ENCODE measurements at places on chromosomes 11 and 22. TPM values are rescaled to one million over a fixed set of nuclear protein-coding genes. Genes with fewer than 3 reads are reported as not detected.
A peak's percentile ranks its signal among the peaks of the same experiment; 100 is the strongest.

DNA sequence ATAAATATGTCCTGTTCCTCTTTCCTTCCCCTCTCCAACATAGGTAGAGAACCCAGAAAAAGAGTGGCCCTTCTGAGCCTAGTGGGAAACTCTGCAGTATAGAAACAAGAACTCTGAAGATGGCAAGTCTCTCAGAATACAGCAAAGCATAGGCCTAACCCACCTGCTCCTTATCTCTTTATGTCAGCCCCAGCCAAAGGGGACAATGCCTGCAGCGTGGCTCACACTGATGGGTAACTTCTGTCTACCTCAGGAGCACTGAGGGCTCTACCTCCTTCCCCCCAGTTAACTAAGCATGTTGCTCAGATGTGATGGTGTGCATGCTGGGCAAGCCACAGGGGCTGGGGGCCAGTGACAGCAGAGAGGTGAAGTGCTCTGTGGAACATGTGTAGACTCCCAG is 4.9 kb upstream of the NRIP3 start:
- no peak overlapping the region for H3K27ac ChIP-seq
- peaks cover 10% of the 10 kb centered on the region for H3K27me3 ChIP-seq
- H3K4me1 ChIP-seq: peaks cover 2% of the 10 kb centered on the region
- no peak for DNase-seq
- no peaks in the 10 kb centered on the region for H3K36me3 ChIP-seq

GRCh38 chr11:128415539-128415938 is 171.8 kb downstream of the ETS1 start:
- DNase-seq: no peak
- H3K4me1 ChIP-seq: peaks cover 34% of the 10 kb centered on the region
- no peak overlapping the region for H3K4me3 ChIP-seq
- no peak overlapping the region for H3K27ac ChIP-seq

GRCh38 chr11:120714438-120714837 is 202.9 kb downstream of the GRIK4 start:
- no peaks in the 10 kb centered on the region for H3K36me3 ChIP-seq
- no peak overlapping the region for H3K4me3 ChIP-seq
- H3K4me1 ChIP-seq: peaks cover 20% of the 10 kb centered on the region
- H3K27me3 ChIP-seq: peaks cover 10% of the 10 kb centered on the region
- H3K27ac ChIP-seq: no peak overlapping the region

DNA sequence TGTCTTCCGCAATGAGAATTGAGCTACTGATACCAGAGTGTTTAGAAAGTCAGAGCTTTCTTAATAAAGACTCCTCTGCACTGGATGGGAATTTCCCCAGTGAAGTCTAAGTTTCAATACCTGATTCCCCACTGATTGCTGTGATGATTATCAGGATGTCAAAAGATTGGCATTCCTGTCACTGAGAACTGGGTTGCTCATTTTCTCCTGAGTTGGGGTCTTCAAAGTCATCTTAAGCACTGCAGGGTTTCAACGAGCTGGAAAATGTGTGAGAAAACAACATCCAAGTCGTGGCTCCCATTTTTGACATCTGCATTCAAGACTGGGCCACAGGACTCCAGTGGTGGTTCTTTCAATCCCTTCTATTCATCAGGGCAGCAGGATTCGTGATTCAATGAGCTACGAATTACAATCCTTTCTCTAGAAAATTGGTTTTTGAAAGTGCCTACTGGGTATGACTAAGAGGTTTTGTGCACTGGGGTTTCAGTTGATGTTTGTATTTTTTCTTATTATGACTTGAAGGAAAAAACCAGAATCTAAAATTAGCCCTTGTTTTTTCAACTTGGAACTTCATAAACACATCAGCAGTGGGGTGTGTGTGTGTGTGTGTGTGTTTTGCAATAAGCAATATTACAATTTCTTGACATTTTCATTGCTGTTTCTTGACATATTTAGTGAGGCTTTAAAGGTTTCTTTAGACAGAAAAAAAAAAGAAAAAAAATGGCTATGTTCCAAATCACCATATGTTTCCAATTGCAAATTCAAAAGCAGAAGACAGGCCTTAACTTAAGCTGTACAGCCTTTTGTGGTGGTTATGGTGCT is 233.0 kb downstream of the FAM76B start:
- no peak overlapping the region for H3K4me3 ChIP-seq
- no peaks in the 10 kb centered on the region for H3K4me1 ChIP-seq
- no peaks in the 10 kb centered on the region for H3K36me3 ChIP-seq
- peak overlapping the region; percentile 22 for H3K27ac ChIP-seq
- DNase-seq: no peak
- H3K27me3 ChIP-seq: no peaks in the 10 kb centered on the region

DNA sequence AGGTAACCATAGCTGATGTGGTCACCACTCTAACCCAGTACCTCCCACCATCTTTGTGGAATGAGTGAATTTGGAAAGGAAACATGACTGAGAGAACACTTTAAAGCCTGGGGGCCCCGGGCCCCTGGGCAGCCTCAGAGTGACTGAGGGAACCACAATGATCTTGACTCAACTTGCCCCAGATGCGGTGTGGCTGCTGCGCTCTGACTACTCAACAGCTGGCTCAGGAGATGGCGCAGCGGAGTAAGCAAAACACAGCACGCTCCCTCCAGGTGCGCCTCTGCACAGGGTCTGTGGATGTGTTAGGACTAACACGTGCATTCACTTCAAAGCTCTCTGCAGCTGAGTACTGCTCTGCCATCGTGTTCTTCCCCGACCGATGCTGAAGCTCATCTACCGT is 5.9 kb downstream of the RNF215 start:
- H3K27ac ChIP-seq: no peak overlapping the region
- no peak overlapping the region for H3K4me3 ChIP-seq
- peaks cover under 1% of the 10 kb centered on the region for H3K4me1 ChIP-seq

GRCh38 chr11:48055292-48056132 is 75.2 kb downstream of the PTPRJ start:
- DNase-seq: no peak
- H3K36me3 ChIP-seq: no peaks in the 10 kb centered on the region
- H3K27ac ChIP-seq: peak overlapping the region; percentile 85
- H3K4me1 ChIP-seq: peaks cover 62% of the 10 kb centered on the region
- no peaks in the 10 kb centered on the region for H3K27me3 ChIP-seq

GRCh38 chr11:66186470-66186869 is 82.0 kb upstream of the RAB1B start:
- H3K27ac ChIP-seq: no peak overlapping the region
- H3K4me3 ChIP-seq: no peak overlapping the region
- no peaks in the 10 kb centered on the region for H3K36me3 ChIP-seq
- no peak for DNase-seq
- no peaks in the 10 kb centered on the region for H3K27me3 ChIP-seq

- no peaks in the 10 kb centered on the region for H3K27me3 ChIP-seq
- H3K36me3 ChIP-seq: no peaks in the 10 kb centered on the region
- H3K4me3 ChIP-seq: no peak overlapping the region
- peak; percentile 66 for DNase-seq
- H3K4me1 ChIP-seq: peaks cover 13% of the 10 kb centered on the region
- no peak overlapping the region for H3K27ac ChIP-seq
Observed at GRCh38 chr11:2702771-2703362, 3.1 kb upstream of the KCNQ1OT1 start.

GRCh38 chr11:72081821-72082453 is 1.3 kb downstream of the LRRC51 start:
- H3K27me3 ChIP-seq: no peaks in the 10 kb centered on the region
- no peaks in the 10 kb centered on the region for H3K36me3 ChIP-seq
- H3K4me3 ChIP-seq: no peak overlapping the region
- H3K27ac ChIP-seq: peak overlapping the region; percentile 93
- H3K4me1 ChIP-seq: peaks cover 37% of the 10 kb centered on the region

DNA sequence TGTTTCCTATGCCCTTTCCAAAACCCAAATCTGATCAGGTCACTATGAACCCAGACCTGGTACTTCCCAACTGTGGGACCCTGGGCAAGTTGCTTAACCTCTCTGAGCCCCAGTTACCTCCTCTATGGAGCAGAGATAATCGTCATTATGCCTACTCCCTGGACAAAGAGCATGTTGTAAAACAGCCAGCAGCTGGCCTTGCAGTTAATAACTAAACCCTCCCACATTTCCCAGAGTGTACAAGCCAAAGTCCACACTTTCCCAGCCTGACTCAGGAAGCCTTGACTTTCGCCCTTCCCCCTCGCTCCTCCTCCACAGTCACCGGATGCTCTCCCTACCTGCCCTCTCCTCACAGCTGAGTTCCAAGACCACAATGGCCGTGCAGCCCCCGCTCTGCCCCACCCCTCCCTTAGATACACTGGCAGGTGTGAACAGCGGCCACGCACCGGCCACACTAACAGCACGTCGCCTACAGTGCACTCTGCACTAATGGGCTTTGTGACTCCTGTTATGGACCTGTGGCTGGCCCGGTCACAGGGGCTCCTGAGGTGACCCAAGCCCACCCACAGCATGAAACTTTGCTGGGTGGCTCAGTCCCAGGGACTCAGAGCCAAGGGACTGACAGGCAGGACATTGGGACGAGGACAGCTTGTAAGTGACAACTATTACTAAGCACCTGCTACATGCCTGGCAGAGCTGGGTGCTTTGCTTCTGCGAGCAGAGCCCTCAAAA is 15.6 kb upstream of the MFNG start:
- no peak for DNase-seq
- no peak overlapping the region for H3K4me3 ChIP-seq
- peaks cover 26% of the 10 kb centered on the region for H3K4me1 ChIP-seq
- peak overlapping the region; percentile 5 for H3K27ac ChIP-seq
- no peaks in the 10 kb centered on the region for H3K36me3 ChIP-seq

DNA sequence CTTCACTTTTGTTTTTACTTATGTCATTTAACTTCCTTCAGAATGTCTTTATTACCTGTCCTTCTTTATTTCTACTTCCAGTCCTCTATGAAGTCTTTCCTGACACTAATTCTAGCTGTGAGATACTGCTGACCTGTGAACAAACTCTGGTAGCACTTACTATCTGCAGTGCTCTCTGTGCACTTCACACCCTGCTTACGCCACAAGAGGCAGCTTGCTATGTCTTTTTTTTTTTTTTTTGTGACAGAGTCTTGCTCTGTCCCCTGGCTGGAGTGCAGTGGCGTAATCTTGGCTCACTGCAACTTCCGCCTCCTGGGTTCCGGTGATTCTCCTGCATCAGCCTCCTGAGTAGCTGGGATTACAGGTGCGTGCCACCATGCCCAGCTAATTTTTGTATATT is 10.7 kb downstream of the STIM1 start:
- H3K4me1 ChIP-seq: peaks cover 100% of the 10 kb centered on the region
- no peaks in the 10 kb centered on the region for H3K36me3 ChIP-seq
- peak overlapping the region; percentile 71 for H3K27ac ChIP-seq
- no peak overlapping the region for H3K4me3 ChIP-seq
- no peaks in the 10 kb centered on the region for H3K27me3 ChIP-seq

DNA sequence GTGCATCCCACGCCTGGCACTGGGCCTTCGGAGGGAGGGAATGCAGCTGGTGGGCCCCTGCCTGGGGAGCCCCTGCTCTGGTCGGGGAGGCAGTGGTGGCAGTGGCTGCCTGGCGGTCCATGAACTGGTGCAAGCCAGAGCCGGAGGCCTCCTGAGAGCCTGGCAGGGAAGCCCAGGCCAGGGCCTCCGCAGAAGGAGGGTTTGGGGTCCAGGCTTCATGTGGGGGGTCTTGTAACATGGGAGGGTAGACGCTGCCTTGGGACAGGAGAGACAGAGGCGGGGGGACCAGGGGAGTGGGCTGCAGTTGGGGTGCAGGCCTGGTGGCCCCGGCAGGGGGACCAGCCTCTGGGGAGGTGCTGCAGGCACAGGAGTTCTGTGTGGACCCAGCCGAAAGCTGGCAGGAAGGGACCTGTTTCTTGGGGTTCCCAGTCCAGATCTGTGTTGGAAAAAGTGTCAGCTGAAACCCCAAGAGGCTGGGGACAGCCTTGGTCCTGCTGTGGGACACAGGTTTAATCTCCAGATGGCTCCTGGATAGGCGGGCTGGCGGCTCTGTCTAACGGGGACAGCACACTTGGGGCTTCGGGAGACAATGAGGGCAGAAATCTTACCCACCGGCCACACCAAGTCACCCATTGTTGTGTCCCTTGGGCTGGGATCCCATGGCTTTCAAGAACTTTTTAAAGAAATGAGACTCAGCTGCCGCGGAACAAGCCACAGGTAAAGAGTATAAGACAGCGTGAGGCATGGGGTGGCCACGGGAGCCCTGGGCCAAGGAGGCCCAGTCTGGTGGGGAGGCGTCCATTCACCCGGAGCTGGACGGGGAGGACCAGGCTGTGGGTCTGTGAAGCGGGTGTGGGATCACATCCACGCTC is 73.5 kb downstream of the KCNQ1 start:
- no peak overlapping the region for H3K4me3 ChIP-seq
- DNase-seq: peak; percentile 67
- no peak overlapping the region for H3K27ac ChIP-seq
- no peaks in the 10 kb centered on the region for H3K4me1 ChIP-seq
- H3K36me3 ChIP-seq: no peaks in the 10 kb centered on the region

GRCh38 chr22:22703203-22703570 is 58.8 kb downstream of the GGTLC2 start:
- H3K27me3 ChIP-seq: no peaks in the 10 kb centered on the region
- H3K36me3 ChIP-seq: no peaks in the 10 kb centered on the region
- H3K4me3 ChIP-seq: no peak overlapping the region
- no peak overlapping the region for H3K27ac ChIP-seq
- peaks cover 4% of the 10 kb centered on the region for H3K4me1 ChIP-seq

DNA sequence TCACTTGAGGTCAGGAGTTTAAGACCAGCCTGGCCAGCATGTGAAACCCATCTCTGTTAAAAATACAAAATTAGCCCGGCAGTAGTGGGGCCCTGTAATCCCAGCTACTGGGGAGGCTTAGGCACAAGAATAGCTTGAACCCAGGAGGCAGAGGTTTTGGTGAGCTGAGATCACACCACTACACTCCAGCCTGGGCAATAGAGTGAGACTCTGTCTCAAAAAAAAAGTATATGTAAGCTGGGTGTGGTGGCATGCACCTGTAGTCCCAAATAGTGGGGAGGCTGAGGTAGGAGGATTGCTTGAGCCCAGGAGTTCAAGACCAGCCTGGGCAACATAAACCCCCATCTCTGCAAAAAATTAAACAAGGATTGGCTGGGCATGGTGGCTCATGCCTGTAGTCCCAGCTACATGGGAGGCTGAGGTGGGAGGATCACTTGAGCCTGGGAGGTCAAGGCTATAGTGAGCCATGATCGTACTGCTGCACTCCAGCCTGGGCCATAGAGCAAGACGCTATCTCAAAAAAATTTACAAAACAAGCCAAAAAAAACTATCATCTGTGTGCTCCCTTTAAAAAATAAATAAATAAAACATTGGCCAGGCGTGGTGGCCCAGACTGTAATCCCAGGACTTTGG is 10.8 kb downstream of the CRKL start:
- H3K27me3 ChIP-seq: no peaks in the 10 kb centered on the region
- DNase-seq: no peak
- no peaks in the 10 kb centered on the region for H3K36me3 ChIP-seq
- H3K27ac ChIP-seq: no peak overlapping the region
- peaks cover 88% of the 10 kb centered on the region for H3K4me1 ChIP-seq

GRCh38 chr22:37817705-37818408 is 5.3 kb upstream of the GALR3 start:
- peak overlapping the region; percentile 72 for H3K27ac ChIP-seq
- no peaks in the 10 kb centered on the region for H3K36me3 ChIP-seq
- peaks cover 35% of the 10 kb centered on the region for H3K27me3 ChIP-seq
- peaks cover 19% of the 10 kb centered on the region for H3K4me1 ChIP-seq

SMCO4 gene
- 53.9 TPM for total RNA-seq

CCDC188 gene
- total RNA-seq: not detected

CDCA5 gene
- 9.6 TPM for total RNA-seq

CSF2RB gene
- 55.2 TPM for total RNA-seq

MRGPRX3 gene
- total RNA-seq: not detected

MISFA gene
- 4.3 TPM for total RNA-seq

KCNK7 gene
- 1.6 TPM for total RNA-seq

FOLR1 gene
- not detected for total RNA-seq

KRTAP5-10 gene
- not detected for total RNA-seq

MIOX gene
- total RNA-seq: not detected

PARVA gene
- total RNA-seq: 14.6 TPM

OR6A2 gene
- total RNA-seq: 0.85 TPM
